ENCODE measurements at places on chromosomes 12 and 14.

- no peak for DNase-seq
Observed at GRCh38 chr14:59086241-59086882, 102.1 kb upstream of the DAAM1 start.

GRCh38 chr14:96905825-96906224 lies 108.6 kb downstream of the VRK1 start:
- DNase-seq = no peak

GRCh38 chr14:65356327-65356836 lies 56.1 kb upstream of the FUT8 start:
- no peak for DNase-seq

DNA sequence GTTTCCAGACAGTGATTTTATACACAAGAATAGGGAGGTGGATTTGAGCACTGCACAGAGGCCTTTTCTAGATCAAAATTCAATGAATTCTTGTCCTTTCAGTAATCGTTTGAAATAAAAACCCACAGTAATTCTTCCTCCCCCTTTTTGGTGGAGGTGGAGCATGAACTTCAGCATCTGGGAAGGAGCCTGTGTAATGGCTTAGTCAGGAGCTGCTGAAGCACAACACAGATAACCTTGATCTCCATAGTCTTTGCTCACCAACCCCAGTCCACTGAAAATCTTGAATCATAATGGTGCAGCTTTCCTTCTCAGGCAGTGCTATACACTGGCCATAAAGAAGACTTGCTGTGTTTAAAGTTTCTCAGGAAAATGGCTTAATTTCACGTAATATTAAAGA lies 6.4 kb upstream of the TBPL2 start:
- no peak for DNase-seq

GRCh38 chr12:23556661-23557060 lies 392.8 kb downstream of the SOX5 start:
- no peak for DNase-seq

GRCh38 chr12:16062611-16063010 lies 151.5 kb downstream of the DERA start:
- no peak for DNase-seq

Measured in stimulated activated CD4-positive, alpha-beta T cell treated with anti-CD3 and anti-CD28 coated beads, Interleukin-1b, Interleukin-23, amount 100 ng/mL, for 1 hour (primary cell).